ENCODE measurements at places on chromosomes 1 and 21.

DNA sequence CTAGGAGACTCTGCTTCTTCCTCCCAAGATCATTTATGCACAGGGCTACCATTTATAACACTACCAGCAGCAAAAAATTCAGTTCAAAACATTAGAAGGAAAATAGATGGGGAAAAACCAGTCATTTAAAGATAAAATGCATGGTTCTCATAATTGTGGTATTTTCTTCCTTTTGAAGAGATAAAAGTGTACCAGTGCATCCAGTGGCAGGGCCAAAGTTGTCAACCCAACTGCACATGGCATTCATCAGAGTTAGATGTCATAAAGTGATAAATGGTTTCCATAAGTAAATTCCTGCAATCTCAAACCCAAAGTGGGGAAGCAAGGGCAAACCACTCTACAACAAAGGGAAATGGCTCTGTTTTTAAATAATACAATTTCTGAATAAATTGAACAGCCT, 119.1 kb upstream of the DMRTA2 start:
- no peak for DNase-seq

DNA sequence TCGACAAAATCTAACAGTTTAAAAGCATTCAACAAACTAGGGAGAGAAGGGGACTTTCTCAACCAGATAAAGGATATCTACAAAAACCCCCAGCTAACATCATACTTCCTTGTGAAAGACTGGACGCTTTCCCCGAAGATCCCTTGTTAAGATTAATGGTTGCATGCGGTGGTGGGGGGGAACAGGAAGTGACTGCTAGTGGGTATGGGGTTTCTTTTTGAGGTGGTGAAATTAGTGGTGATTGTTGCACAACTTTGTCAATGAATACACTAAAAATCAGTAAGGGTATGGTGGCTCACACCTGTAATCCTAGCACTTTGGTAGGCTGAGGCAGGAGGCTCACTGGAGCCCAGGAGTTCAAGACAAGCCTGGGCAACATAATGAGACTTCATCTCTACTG, 26.9 kb upstream of the EYA3 start:
- no peak for DNase-seq

DNA sequence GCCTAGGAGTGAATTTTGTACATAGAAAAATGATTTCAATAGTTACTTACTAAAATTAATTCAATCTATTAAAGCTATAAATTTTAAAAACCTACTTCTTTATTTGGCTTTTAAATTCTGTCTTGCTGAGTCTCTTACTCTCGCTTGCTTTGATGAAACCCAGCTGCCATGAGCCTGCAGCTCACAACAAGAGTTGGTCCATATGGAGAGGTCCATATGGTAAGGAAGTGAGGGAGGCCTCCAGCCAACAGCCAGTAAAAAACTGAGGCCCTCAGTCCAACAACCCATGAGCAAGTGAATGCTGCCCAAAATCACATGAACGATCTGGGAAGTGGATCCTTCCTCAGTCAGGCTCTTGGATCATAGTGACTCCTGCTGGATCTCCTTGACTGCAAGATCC, 89.9 kb upstream of the CXADR start:
- DNase-seq: no peak

- no peak for DNase-seq
These were observed 37.5 kb upstream of the KIF21B start for GRCh38 chr1:201061049-201061448.

DNA sequence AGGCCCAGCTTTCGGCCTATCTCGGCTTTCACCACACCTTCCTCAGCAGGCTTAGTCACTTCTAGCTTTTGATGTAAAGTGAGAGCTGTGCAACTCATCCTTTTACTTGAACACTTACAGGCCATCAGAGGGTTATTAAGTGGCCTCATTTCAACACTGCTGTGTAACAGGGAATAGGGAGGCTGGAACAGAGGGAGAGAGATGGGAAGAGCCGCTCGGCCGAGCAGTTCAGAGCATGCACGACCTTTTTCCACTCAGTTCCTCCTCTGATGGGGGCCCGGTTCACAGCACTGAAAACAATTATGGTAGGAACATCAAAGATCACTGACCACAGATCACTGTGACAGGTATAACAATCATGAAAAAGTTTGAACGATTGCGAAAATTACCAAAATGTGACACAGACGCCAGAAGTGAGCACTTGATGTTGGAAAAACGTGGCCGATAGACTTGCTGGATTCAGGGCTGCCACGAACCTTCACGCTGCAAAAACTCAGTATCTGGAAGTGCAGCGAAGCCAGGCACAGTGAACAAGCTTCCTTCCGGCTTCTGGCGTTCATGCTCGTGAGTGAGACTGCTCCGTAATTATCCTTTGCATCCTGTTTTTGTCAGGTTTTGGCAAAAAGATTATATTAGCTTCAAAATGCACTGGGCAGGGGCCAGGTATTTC, 28.6 kb downstream of the AGPAT3 start:
- DNase-seq: no peak

- DNase-seq: no peak
These were observed 3.5 kb downstream of the ARPC5 start for GRCh38 chr1:183632114-183632513.

GRCh38 chr1:205700865-205701401, 20.6 kb upstream of the SLC45A3 start:
- no peak for DNase-seq

DNA sequence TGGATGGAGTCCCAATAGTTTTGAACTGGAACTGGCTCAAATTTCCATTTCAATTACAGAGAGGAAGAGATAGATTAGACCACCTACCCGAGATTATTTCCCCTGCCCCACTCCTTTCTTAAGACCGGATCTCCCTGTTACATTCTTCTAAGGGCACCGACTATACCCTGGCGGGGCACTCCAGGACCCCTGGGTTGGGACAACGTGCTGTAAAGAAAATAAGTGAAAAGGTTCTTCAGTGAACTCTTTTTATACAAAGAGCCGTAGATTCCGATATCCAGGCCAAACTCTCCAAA, 6.7 kb downstream of the NR5A2 start:
- DNase-seq: no peak

GRCh38 chr1:192435704-192436103, 118.9 kb downstream of the RGS21 start:
- DNase-seq: no peak

GRCh38 chr1:18949686-18950400, 6.6 kb downstream of the IFFO2 start:
- peak; percentile 70 for DNase-seq

DNA sequence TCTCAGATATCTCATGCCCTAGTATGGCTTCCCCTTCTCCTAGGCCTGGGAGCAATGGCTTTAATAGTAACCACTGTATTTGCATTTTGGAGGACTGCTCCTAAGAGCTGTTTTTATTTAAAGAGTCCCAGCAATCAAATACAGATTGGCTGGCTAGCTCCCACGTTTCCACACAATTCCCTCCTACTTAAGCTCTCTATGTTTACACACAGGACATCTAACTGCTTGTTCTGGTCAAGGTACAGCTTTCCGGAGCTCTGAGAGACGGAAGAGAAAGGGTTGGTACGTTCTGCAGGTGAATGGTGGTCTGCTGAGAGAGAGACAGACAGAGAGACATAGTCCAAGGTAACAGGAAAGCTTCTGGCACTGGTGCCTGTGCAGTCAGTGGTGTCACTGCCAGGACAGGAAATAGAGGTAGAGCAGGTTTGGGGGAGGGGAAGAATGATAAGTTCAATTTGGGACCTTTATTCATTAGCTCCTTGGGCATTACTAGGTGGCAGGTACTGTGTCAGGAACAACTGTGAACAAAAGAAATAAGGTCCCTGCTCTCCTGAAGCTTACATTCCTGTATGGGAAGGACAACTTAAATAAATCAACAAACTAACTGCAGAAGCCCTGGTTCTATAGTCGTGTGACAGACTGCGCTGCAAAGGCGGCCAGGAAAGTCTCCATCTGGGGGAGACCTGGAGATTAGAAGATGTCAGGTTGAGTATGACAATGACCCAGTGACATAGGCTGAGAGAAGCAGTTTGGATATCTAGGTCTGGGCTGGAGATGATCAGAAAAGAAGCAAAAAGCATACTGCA, 1.2 kb upstream of the SLC25A33 start:
- no peak for DNase-seq

DNA sequence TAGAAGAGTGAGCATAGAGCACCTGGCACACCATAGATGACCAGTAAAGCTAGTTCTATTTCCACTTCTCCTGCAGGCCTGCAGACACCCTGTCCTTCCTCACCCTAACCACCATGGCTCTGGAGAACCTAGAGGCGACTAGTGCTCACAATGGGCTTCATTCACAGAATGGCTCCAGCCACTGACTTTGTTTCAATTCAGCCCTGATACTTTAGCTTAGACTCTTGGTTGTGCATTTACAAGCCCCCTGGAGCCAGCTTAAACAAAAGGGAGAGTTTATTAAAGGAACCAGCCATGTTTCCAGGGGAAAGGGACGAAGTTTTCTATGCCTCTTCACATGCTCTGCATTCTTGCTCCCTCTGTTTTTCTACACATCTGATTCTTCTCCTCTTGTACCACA, 123.7 kb downstream of the NAV1 start:
- no peak for DNase-seq

- DNase-seq: no peak
These were observed 90.9 kb downstream of the LRRC8C start for GRCh38 chr1:89723863-89724262.

- no peak for DNase-seq
These were observed 13.2 kb upstream of the QSOX1 start for GRCh38 chr1:180141381-180141934.

- no peak for DNase-seq
These were observed 706.1 kb upstream of the TMPRSS15 start for GRCh38 chr21:19109694-19110093.

DNA sequence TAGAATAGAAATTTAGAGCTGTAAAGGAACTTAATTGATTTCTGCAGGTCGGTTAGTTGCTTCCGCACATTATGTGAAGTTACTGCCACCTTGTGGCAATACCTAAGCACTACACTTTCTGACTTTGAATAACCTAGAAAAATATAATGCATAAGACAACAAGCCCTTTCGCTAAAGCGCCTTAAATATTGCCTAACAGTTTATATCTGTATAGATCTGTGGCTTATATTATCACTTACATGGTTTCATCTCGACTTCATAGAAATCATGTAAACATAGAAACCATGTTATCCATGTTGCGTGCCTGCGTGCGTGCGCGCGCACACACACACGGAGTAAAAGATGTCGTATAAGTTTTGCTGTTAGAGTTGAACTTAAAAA, 10.9 kb upstream of the IFI16 start:
- DNase-seq: peak; percentile 82

Measured in aorta (tissue), 5 donors.